Memory B cell (primary cell): ENCODE measurements at places on chromosomes 6 and 20.

- H3K4me3 ChIP-seq = no peak overlapping the region
- H3K4me1 ChIP-seq = no peaks in the 10 kb centered on the region
- H3K27ac ChIP-seq = no peak overlapping the region
- DNase-seq = no peak
- H3K36me3 ChIP-seq = no peaks in the 10 kb centered on the region
- peaks cover 2% of the 10 kb centered on the region for H3K27me3 ChIP-seq
These were observed 62.3 kb upstream of the KCNQ5 start for GRCh38 chr6:72559555-72559954.

GRCh38 chr6:112228480-112229332 lies 25.7 kb downstream of the LAMA4 start:
- H3K4me1 ChIP-seq = peaks cover 3% of the 10 kb centered on the region
- H3K36me3 ChIP-seq = no peaks in the 10 kb centered on the region
- no peak overlapping the region for H3K27ac ChIP-seq
- H3K27me3 ChIP-seq = peaks cover 3% of the 10 kb centered on the region
- no peak overlapping the region for H3K4me3 ChIP-seq
- no peak for DNase-seq

- H3K27ac ChIP-seq = peak overlapping the region; percentile 73
- H3K4me1 ChIP-seq = peaks cover 47% of the 10 kb centered on the region
- peak overlapping the region; percentile 24 for H3K4me3 ChIP-seq
- H3K36me3 ChIP-seq = no peaks in the 10 kb centered on the region
- no peak for DNase-seq
These were observed 42.6 kb downstream of the RBM38 start for GRCh38 chr20:57433657-57434389.

DNA sequence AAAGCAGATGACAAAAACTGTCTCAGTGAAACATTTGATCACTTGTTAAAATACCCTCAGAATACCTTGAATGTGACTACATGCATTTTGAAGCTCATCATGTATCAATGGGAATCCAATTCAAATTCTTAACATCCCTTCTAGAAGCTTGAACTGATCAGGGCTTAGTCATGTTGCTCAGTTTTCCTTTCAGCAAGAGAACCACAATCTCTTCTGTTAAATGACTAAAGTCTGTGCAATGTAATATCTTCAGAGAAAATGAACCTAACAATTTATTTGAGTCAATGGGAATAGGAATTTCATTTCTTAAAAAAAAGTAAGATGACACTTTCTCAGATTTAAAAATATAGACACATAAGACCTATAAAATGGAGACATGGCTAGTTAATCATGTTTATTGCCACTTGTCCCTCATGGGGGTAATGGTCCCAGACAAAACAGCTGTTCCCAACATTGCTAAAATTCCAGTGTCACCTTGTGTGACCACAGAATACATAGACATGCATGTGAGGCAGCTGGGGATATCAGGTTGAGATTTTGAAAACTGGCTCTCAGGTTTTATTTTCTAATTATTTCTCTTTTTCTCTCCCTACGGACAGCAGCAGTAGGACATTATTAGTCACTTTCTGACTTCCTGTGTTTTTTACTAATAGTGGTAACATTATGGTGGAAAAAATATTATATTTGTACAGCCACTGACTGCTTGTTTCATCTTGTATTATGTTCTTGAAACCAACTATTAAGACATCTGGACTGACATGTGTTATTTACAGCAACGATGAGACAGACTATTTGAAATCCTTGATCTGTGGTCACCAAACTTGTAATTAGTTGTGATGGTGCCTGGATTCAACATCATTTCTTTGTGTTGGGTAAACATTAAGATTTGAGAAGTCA lies 192.5 kb downstream of the COL9A1 start:
- DNase-seq = no peak
- H3K4me3 ChIP-seq = no peak overlapping the region
- peaks cover 5% of the 10 kb centered on the region for H3K36me3 ChIP-seq
- H3K4me1 ChIP-seq = peaks cover 7% of the 10 kb centered on the region
- no peaks in the 10 kb centered on the region for H3K27me3 ChIP-seq
- H3K27ac ChIP-seq = peak overlapping the region; percentile 47

- peak; percentile 78 for DNase-seq
- H3K4me3 ChIP-seq = peak overlapping the region; percentile 83
- H3K36me3 ChIP-seq = peaks cover 26% of the 10 kb centered on the region
These were observed 1.1 kb downstream of the ZNF165 start for GRCh38 chr6:28081486-28081751.

GRCh38 chr6:121849477-121849876 lies 414.0 kb downstream of the GJA1 start:
- DNase-seq = no peak
- no peak overlapping the region for H3K4me3 ChIP-seq
- H3K27ac ChIP-seq = no peak overlapping the region
- H3K27me3 ChIP-seq = no peaks in the 10 kb centered on the region
- no peaks in the 10 kb centered on the region for H3K36me3 ChIP-seq
- H3K4me1 ChIP-seq = no peaks in the 10 kb centered on the region

- H3K27me3 ChIP-seq = peaks cover 2% of the 10 kb centered on the region
- H3K4me3 ChIP-seq = no peak overlapping the region
- no peak for DNase-seq
- no peak overlapping the region for H3K27ac ChIP-seq
- H3K36me3 ChIP-seq = no peaks in the 10 kb centered on the region
- H3K4me1 ChIP-seq = peaks cover 3% of the 10 kb centered on the region
These were observed 123.8 kb upstream of the ADGRF1 start for GRCh38 chr6:47165918-47166317.

DNA sequence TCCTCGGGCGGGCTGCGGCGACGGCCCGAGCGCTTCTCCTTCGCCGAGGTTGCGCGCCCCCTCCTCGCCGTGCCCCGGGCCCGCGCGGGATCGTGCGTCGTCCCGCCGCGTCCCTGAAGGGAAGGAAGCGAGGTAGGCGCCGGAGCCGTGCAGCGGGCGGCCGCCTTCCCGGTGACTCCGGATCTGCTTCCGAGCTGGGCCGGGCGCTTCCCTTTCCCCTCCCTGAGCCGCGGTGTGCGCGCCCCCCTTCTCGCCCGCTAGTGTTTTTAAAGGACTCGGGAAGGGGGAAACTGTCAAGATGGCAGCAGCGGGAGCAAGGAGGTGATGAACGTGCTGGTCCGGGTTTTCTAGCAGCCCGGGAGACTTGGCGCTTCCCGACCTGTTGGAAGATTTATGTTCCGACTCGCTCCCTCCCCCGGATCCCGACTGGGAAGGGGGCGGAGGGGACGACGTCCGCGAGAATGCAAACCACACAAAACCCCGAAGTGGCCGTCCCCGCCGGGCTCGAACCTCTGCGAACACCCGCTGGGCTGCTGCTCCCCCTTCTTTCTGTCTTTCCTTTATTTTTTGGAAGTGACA lies 744 bp upstream of the FOXO3 start:
- no peak for DNase-seq
- H3K36me3 ChIP-seq = peaks cover 7% of the 10 kb centered on the region
- peaks cover 25% of the 10 kb centered on the region for H3K4me1 ChIP-seq
- H3K27ac ChIP-seq = peak overlapping the region; percentile 99

- peaks cover 16% of the 10 kb centered on the region for H3K4me1 ChIP-seq
- no peak overlapping the region for H3K27ac ChIP-seq
- peak overlapping the region; percentile 72 for H3K4me3 ChIP-seq
These were observed 804 bp downstream of the C6orf141 start for GRCh38 chr6:49551078-49551865.

GRCh38 chr20:30485331-30486102 lies 771.9 kb upstream of the DEFB115 start:
- no peaks in the 10 kb centered on the region for H3K4me1 ChIP-seq
- DNase-seq = no peak
- H3K27me3 ChIP-seq = peaks cover 2% of the 10 kb centered on the region

GRCh38 chr6:105746509-105746908 lies 339.6 kb upstream of the PRDM1 start:
- H3K36me3 ChIP-seq = no peaks in the 10 kb centered on the region
- DNase-seq = no peak
- H3K4me1 ChIP-seq = peaks cover 6% of the 10 kb centered on the region
- peaks cover 4% of the 10 kb centered on the region for H3K27me3 ChIP-seq

DNA sequence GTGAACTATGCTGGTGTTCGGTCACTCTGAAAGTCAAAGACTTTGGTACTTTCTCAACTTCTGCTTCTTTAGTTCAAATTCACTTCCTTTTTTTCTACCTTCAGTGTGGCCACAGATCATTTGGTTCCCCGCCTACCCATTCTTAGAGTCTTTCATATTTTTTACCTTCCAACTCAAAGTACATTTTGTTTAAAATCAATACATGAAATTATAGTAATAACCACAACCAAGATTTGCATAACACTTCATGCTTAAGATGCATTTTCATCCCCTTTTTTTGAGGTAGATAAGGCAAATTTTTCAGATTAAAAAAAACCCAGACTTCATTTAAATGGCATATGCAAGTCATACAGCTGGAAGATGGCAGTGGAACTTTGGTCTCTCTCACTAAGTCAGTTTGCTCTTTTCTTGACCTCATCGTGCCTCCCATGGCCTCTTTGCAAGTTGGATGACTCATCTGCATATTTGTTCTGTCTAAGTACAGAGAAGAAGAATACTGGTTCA lies 11.9 kb upstream of the CNR1 start:
- H3K4me1 ChIP-seq = peaks cover 31% of the 10 kb centered on the region
- DNase-seq = peak; percentile 38
- H3K27ac ChIP-seq = peak overlapping the region; percentile 93
- no peaks in the 10 kb centered on the region for H3K36me3 ChIP-seq
- H3K27me3 ChIP-seq = no peaks in the 10 kb centered on the region

DNA sequence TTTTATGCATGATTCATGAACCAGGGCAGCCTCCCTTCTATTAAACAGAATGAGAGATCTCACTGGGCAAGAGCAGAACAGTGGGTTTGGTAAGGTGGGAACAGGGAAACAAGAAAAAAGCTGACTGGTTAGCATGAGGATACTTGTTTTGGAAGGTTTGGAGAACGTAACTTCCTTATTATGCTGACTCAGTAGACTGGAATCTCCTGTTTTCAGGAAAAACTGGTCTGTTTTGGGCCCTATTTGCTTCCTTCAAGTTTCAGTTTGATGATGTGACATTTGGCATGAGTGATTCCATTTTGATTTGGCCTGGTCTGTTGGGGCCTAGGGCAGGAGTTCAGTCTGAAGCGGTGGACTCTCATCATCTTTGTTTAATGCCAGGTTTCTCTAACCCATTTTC lies 172.0 kb downstream of the MYLK4 start:
- H3K4me1 ChIP-seq = no peaks in the 10 kb centered on the region
- no peaks in the 10 kb centered on the region for H3K36me3 ChIP-seq
- no peak overlapping the region for H3K27ac ChIP-seq
- no peak overlapping the region for H3K4me3 ChIP-seq
- no peak for DNase-seq

DNA sequence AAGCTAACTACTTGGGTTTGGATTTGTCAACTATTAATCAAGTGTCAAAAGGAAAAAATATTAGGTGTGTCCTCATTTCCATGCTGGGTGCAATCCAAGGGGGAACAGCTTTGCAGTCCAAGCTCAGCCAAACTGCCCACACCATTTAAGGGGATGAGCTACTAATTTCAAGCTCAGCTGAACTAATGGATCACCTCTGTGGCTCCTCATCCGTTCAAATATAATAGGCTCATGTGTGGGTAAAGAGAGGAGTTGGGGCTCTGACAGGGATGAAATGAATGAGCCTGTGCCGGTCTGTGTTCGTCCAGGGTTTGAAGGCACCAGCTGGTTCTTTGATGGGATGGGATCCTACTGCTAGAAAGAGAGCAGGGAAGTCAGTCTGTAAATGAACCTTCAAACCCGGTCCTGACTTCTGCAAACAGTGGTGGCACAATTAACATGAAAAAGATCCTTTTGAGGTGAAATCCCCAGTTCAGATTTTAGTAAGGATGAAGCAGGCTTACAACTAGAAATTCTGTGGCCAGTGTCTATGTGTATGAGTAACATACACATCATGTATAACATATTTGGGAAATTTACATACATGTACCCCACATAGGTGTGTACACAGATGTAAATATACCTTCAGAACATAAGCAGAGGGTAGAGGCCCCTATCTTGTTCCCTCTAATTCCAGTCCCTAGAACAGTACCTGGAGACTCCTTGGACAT lies 41.9 kb downstream of the TTI1 start:
- DNase-seq = no peak
- H3K4me1 ChIP-seq = peaks cover 11% of the 10 kb centered on the region
- no peaks in the 10 kb centered on the region for H3K27me3 ChIP-seq
- peaks cover 32% of the 10 kb centered on the region for H3K36me3 ChIP-seq
- H3K4me3 ChIP-seq = no peak overlapping the region

GRCh38 chr6:104684911-104685415 lies 174.8 kb downstream of the HACE1 start:
- no peak overlapping the region for H3K27ac ChIP-seq
- no peak overlapping the region for H3K4me3 ChIP-seq
- no peaks in the 10 kb centered on the region for H3K4me1 ChIP-seq
- peaks cover 3% of the 10 kb centered on the region for H3K27me3 ChIP-seq

DNA sequence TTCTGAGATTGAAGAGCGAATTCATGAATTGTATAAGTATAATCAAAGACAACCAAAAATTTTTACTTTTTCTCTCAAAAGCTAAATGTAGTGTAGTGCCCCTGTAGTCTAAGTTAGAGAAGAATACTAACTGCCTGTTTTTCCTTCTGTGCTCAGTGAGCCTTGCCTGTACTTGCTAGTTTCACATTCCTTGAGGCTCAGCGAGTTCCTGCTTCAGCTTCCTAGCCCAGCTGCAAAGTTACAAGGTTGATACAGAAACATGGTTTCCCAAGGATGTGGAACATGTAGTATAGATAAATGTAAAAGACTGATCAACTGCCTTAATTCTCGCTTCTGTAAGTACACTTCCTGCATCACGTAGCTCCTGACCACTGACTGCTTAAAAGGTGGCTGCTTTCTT lies 33.1 kb upstream of the SEC63 start:
- no peaks in the 10 kb centered on the region for H3K36me3 ChIP-seq
- H3K4me3 ChIP-seq = peak overlapping the region; percentile 22
- no peak for DNase-seq
- peaks cover 9% of the 10 kb centered on the region for H3K4me1 ChIP-seq
- H3K27ac ChIP-seq = no peak overlapping the region

- H3K36me3 ChIP-seq = no peaks in the 10 kb centered on the region
- peaks cover 1% of the 10 kb centered on the region for H3K27me3 ChIP-seq
- no peaks in the 10 kb centered on the region for H3K4me1 ChIP-seq
These were observed 32.6 kb upstream of the NRSN1 start for GRCh38 chr6:24093381-24093780.

DNA sequence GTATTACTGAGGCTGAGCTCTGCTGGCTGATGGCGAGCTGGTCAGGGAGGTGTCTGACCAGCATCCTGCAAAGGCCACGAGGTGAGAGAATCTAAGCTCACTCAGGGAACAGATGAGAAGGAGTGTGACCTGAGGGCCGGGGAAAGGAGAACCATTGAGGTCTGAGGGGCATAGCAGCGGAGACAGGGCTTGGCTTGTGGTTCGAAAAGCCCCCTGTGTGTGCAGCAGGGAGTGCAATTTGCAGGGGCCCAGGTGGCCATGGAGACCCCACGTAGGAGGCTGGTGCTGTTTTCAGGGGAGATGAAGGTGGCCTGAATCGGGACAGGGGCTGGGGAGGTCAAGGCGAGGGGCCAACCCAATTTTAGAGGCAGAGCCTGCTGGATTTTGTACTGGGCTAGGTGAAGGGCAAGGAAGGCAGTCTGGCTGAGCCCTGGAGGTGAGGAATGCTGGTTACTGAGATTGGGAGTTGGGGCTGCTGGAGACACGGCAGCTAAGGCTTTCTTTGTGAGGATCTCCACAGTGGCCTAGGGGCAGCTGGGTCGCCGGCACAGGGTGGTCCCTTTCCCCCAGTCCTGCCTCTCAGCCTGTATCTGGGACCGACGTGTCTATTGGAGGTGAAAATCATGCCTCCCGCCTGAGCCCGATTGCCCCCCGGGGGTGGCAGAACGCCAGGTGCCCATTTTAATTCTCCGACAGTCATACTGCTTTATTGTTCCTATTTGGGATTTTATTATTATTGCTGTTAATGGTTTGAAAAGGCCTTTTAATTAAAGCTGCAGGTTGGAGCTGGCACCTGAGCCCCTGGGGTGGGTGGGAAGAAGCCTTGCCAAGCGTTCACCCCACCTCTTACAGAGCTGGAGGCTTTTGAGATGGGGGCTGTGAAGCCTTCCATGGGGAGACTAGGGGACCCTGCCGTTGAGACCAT lies 28.4 kb downstream of the DLGAP4 start:
- peaks cover 1% of the 10 kb centered on the region for H3K4me1 ChIP-seq
- peaks cover 40% of the 10 kb centered on the region for H3K27me3 ChIP-seq
- H3K4me3 ChIP-seq = no peak overlapping the region
- no peaks in the 10 kb centered on the region for H3K36me3 ChIP-seq
